ENCODE measurements at places on chromosomes 6 and 20. TPM values are rescaled to one million over a fixed set of nuclear protein-coding genes. Genes with fewer than 3 reads are reported as not detected.

The CALHM6 gene
- total RNA-seq = 0.68 TPM

The TTLL9 gene
- not detected for total RNA-seq

The SEMG1 gene
- not detected for total RNA-seq

The GSTA1 gene
- not detected for total RNA-seq

The RUNX2 gene
- total RNA-seq = 0.34 TPM

The CD24 gene
- 877 TPM for total RNA-seq

The PKIG gene
- 7.5 TPM for total RNA-seq

The PDE7B gene
- total RNA-seq = 0.14 TPM

The TRIM40 gene
- not detected for total RNA-seq

The TMEM74B gene
- 0.36 TPM for total RNA-seq

The NKX2-2 gene
- not detected for total RNA-seq

The PSORS1C1 gene
- 6.0 TPM for total RNA-seq

The RAET1L gene
- 9.3 TPM for total RNA-seq

The KHDC1 gene
- 0.68 TPM for total RNA-seq

The NOL7 gene
- 66.4 TPM for total RNA-seq

The CYP39A1 gene
- 6.5 TPM for total RNA-seq

The MDFI gene
- 67.1 TPM for total RNA-seq

The OTOR gene
- total RNA-seq = not detected

The KIZ gene
- total RNA-seq = 13.2 TPM

The CCN5 gene
- not detected for total RNA-seq

The LINC00237 gene
- not detected for total RNA-seq

The SAMD10 gene
- total RNA-seq = 4.8 TPM

The LY86 gene
- not detected for total RNA-seq

The ATP9A gene
- 36.2 TPM for total RNA-seq

The PDRG1 gene
- 6.8 TPM for total RNA-seq

The CTAGE9 gene
- total RNA-seq = not detected

The ADGRF4 gene
- 21.5 TPM for total RNA-seq

The SDCBP2 gene
- 65.3 TPM for total RNA-seq

The COX4I2 gene
- not detected for total RNA-seq

The SF3B5 gene
- 40.9 TPM for total RNA-seq

The PIGT gene
- total RNA-seq = 35.4 TPM

The SYTL3 gene
- 1.0 TPM for total RNA-seq

The MATN4 gene
- 0.14 TPM for total RNA-seq

The SLC16A10 gene
- total RNA-seq = not detected

The FUT9 gene
- total RNA-seq = under 0.01 TPM

The DEF6 gene
- total RNA-seq = 23.2 TPM

The ENPP5 gene
- total RNA-seq = 0.34 TPM

The ENPP3 gene
- 0.07 TPM for total RNA-seq
